ENCODE measurements at places on chromosomes 2 and 18. TPM values are rescaled to one million over a fixed set of nuclear protein-coding genes. Genes with fewer than 3 reads are reported as not detected.

CNRIP1 gene
- total RNA-seq: 6.2 TPM

GKN2 gene
- not detected for total RNA-seq

ASB3 gene
- 11.6 TPM for total RNA-seq

RGPD3 gene
- 0.07 TPM for total RNA-seq

SAG gene
- not detected for total RNA-seq

CDH2 gene
- total RNA-seq: 0.63 TPM

SLC25A12 gene
- 22.3 TPM for total RNA-seq

TNP1 gene
- total RNA-seq: not detected

KCNJ13 gene
- not detected for total RNA-seq

DNAH7 gene
- total RNA-seq: 9.3 TPM

SRSF7 gene
- 113 TPM for total RNA-seq

FAP gene
- 0.20 TPM for total RNA-seq
